ENCODE measurements at places on chromosomes 13 and 19.

- DNase-seq, result no peak
Observed at GRCh38 chr13:70795484-70795883, 687.2 kb upstream of the KLHL1 start.

GRCh38 chr19:50329146-50329925, at the start of gene KCNC3:
KCNC3 (minus strand) TSS chr19:50329377; CDS start chr19:50329082, 295 bp downstream.
- peak; percentile 90 for DNase-seq

DNA sequence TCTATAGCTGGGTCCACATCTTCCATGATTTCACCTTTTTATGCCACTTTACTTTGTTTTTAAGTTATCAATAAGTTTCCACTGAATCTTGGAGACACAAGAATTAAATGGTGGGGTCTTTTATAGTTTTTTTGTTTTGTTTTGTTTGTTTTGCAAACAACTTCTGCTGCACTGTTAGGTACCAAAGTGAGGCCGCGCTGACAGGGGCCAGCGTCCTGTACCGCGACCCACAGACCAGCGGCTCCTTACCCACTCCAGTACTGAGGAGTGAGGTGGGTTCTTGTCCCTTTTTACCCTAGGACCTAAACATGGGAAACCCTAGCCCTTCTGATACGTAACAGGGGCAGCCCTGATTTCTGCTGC, 75.8 kb upstream of the MCF2L start:
- no peak for DNase-seq

GRCh38 chr13:75136151-75136550, 345.8 kb downstream of the TBC1D4 start:
- no peak for DNase-seq

- no peak for DNase-seq
Observed at GRCh38 chr13:59863621-59864020, 300.1 kb downstream of the DIAPH3 start.

- DNase-seq, result no peak
Observed at GRCh38 chr19:43586346-43586745, 9.6 kb downstream of the IRGQ start.

GRCh38 chr13:97505017-97505416, 71.0 kb downstream of the RAP2A start:
- DNase-seq, result no peak

GRCh38 chr19:55644191-55644833, 863 bp downstream of the ZNF581 start:
- DNase-seq, result no peak

DNA sequence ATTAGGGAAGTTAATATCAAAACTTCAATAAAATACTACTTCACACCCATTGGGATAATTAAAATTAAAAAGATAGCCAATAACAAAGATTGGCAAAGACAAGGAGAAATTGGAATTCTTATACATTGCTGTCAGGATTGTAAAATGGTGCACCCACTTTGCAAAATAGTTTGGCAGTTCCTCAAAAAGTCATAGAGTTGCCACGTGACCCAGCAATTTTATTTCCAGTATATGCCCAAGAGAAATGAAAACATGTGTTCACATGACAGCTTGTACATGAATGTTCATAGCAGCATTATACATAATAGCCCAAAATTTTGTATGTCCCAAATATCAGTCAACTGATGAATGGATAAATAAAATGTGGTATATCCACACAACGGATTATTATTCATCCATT, 3.3 kb downstream of the MBD3L1 start:
- no peak for DNase-seq

DNA sequence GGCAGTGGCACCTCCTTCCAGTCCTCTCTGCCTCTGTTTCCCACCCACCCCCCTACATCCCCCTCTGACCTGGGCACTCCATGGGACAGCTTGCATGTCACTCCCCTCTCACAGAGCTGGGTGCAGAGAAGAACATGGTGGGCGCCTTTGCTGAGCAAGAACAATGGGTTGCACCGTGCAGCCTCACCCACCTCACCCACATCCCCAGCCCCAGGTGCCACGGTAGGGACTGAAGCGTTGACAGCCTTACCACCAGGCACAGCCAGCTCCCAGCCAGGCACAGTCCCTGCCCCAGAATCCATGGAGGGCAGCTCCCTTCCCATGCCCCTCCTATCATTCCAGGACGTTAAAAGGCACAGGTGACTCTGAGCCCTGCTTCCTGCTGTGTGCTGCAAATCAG, 93.1 kb upstream of the VSTM2B start:
- DNase-seq, result no peak

DNA sequence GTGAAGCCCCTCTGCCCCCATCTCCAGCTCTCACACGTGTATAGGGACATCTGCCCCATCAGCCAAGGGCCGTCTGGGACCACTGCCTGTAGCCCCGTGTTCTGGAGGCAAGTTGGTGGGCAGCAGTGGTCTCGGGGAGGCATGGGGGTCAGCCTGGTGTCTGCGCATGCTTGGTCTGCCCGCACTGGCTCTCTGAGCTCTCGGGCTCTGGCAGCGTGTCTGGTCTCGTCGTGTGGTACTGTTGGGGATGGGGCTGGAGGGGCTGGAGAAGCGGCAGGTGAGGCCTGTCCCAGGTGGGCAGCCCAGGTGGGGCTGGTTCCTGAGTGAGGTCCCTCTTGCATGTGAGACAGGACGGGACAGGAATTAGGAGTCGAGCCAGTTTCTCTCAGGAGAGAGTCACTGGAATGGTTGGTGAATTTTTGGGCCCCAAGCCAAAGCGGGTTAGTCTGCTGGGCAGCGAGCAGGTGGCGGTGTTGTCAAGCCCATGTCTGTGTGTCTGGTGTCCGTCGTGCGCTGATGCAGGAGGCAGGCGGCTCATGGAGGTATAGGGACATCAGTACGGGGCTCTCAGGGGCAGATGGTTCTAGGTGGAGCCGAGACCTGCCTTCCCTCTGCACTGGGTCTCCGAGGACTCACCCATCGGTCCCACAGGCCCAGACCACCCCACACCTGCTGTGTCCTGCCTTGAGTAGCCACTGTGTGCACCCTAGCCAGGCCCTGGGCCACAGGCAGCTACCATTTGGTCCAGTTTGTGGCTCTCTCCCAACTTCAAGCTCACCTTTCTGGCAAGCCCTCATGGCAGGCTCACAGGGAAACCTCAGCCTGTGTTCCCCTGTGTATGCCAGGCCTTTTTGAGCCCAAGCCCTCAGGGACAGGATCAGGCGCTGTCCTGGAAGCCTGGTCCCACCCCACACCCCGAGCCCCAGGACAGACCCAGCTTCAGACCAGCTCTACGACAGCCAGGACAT, 18.2 kb downstream of the COMP start:
- DNase-seq, result no peak

GRCh38 chr19:44757735-44758505, 9.4 kb downstream of the BCL3 start:
- no peak for DNase-seq

DNA sequence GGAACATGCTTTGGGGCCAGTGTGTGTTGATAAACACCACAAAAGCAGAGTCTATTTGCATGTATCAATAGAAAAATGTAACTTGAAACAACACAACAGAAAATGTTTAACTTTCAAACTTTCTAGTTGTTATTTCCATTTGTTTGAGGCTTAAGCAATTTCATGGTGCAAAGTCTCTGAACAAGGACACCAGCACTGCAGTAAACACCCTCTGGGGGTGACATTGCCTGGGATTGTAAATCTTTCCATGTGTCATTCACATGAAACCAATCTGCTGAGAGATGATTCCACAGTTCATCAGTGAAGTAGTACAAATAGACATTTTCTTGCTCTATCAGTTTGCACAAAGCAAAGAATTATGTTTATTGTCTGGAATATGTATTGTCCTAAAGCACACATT, 124.5 kb downstream of the ITGBL1 start:
- DNase-seq, result no peak

GRCh38 chr19:49338691-49339300, 3.6 kb downstream of the CD37 start:
- DNase-seq, result no peak

DNA sequence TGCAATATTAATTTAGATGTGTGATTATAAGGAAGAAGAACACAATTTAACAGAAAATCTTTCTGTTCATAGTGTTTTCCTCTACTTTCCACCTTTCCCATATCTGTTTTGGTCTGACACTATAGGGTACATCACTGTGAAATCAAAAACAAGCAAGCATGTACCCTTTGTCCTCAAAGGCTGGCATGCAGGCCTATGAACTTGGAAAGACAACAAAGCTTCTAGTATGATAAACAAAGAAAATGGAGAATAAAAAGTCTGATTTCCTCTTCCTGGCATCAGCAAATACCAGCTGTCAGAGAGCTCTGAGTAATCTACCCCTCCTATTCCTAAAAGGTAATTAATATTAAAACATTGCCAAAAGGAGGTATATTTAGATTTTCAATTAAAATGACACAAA, 5.6 kb upstream of the NEK3 start:
- DNase-seq, result no peak

GRCh38 chr19:32313569-32314265, 31.7 kb upstream of the ZNF507 start:
- peak; percentile 55 for DNase-seq

- no peak for DNase-seq
Observed at GRCh38 chr13:20514866-20515265, 10.8 kb downstream of the CRYL1 start.

DNA sequence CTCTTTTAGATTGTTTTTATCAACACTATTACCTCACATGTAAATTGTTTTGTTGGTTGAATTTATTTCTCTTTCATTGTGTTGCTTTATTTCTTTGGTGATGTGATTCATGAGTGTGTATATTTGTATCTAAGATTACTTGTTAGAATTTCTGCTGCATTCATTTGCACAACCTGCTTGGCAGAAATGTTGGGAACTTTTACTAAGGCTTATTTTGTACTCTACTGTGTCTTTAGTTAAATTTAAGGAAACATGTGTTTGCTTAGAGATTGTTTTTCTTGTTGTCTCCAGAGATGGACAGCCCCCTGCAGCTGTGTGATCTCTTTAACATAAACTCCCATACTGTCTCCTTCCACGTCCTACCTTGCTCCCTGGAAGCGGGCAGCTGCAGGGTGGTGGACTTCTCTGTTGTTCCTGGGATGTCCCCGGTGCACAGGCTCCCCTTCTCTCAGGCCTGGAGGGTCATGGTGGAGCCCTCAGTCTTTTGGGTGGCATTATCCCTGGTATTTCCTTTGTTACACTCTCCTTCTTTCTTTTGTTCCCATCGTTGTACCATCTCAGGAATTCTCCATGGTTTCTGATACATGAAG, 212.0 kb upstream of the SPRY2 start:
- no peak for DNase-seq

- DNase-seq, result no peak
Observed at GRCh38 chr13:80312967-80313366, 28.0 kb downstream of the SPRY2 start.

DNA sequence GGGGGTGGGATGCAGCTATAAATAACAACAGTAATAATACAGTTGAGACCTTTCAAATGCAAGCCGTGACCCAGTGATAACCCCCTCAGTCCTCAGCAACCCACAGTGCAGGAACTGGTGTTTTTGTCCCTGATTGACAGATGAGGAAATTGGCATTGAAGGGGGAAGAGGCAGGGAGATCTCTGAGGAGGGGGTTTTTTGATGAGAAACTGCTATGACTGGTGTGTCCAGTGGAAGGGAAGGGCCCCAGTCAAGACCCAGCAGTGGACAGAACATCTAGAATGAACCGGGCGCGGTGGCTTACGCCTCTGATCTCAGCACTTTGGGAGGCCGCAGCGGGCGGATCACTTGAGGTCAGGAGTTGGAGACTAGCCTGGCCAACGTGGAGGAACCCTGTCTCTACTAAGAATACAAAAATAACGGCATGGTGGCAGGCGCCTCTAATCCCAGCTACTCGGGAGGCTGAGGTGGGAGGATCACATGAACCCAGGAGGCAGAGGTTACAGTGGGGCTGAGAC, 1.9 kb downstream of the MAP1S start:
- DNase-seq, result no peak

DNA sequence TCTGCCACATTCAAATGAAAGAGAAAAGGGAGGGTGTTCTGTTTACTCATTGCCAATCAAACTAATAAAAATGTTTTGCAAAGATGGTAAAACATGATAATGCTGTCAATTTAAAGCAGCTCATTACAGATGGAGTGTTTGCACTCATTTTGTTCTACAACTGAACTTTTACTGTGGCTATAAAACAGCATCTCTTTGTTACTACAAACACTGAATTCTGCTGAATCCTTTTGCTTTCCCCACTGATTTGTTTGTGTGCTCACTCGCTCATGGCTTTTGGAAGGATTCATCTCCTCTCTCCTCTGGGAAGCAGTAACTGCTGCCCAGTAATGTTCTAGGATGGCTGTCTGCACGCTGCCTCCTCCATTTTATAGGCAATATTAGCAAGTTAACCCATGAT, 434.5 kb downstream of the PCDH9 start:
- no peak for DNase-seq

DNA sequence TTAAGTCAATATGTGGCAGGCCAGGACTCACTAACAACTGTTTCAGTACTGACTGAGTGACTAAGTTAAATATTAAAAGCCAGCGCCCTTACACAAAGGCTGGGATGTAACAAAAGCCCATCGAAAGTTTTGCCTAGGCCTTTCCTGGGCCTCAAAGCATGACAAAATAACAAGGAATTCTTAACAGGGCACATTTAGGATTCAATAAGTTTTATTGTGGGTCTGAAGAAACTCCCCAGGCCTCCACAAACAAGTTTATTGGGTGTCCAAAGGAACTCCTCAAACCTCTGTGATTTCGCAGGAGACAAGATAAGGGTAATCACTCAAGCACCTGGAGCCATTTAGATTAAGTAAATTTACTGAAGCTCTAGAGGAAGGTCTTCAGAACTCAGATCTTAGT, 130.7 kb upstream of the SGCG start:
- no peak for DNase-seq

DNA sequence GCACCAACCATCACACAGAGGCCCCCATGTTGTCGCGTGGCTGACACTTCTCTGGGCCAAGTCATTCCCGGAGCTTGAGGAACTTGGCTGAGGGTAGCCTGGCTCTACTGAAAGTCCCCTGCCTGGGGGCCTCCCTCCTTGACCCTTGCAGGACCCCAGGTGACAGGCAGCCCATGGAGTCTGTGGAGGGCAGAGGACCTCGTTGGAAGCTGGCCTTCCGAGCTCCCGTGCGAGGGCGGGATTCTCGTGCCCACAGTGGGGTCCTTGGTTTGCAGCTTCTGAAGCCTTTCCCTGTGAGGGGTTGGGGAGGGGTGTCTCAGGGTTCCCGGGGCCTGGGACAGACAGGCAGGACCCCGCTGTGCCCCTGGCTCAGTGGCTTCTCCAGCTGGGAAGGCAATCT, 16.4 kb downstream of the NMRK2 start:
- DNase-seq, result no peak

DNA sequence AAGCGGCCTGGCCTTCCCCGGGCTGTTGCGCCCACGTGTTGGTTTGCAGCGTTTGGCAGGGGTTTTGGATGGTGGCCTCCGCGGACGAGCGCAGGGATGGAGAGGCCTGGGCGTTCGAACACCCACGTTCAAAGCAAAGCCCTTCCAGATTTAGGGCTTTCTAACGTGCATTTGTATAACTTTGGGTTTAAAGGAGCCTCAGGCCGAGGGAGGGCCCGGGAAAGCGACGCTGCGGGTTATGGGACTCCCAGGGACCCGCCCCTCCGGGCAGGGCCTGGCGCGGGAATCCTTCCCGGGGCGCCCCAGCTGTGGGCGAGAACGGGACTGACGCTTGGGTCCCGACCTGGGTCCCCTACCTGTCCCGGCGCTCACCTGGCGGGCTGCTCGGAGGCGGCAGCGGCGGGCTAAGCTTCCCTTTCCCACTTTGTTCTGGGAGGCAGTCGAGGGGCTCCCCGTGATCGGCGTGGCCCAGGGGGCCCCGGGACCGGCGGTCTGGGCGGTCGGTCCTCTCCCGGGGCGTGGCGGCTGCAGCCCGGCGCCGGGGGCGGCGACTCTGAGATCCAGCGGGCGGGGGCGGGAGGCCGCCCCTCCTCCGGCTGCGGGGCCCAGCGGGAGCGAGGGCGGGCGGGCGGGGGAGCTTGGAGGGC, at the start of gene FBXO17:
TSS of gene FBXO17 (minus strand) at position 529 of the 647 bp plus-strand sequence. CDS start 25,423 bp downstream, outside the sequence.
- no peak for DNase-seq
